Brain microvascular endothelial cell (primary cell): ENCODE measurements at places on chromosomes 11 and 22.

DNA sequence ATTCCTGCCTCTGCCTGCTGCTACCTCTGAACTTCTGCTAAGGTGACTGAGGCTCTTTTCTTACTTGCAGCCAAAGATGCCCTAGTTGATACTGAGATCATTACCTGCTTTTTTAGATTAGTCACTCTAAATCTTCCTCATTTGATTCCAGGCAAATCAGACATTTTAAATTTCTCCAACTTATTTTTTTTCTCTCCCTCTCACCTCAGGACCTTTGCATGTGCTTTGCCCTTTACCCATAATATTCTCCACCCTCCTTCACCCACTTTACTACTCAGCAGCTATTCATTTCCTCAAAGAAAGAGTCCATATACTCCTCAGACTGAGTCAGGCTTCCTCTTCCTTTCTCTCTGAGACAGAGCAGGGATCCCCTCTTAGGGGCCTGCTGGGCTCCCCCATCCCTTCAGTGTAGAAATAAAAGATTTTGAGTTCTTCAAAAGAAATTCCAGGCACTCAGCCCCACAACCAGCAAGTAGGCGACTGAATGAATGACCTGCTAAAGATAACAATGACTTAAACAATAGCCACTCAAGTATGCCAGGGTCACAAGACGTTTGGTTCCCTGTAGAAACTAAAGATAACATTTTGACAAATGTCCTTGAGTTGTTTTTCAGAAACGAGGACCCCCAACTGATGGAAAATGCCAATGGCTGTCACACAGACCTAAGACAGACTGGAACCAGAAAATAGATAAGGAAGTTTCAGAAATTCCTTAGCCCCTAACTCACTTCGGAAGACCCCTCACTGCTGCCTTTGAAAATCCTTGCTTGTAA, 104.2 kb downstream of the MTNR1B start:
- DNase-seq, result no peak

DNA sequence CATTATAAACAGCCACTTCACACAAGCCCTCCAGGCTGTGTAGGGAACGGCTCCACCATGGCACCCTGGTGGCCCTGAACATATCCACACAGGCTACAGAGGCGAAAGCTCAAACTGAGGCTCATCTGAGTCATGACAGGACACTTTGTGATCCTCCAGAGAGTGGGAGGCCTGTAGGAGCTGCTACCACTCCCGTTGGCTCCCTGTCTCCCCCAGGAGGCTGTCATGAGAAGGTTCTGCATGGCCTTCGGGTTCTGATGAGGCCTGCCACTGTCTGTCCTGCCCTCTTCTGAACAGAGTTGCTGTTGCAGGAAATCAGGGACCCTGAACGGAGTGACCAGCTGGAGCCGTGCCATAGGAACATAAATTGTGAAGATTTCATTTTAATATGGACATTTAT, 23.8 kb upstream of the ALDH3B2 start:
- peak; percentile 3 for DNase-seq

- DNase-seq, result no peak
Observed at GRCh38 chr11:15943418-15944197, 412.7 kb downstream of the SOX6 start.

DNA sequence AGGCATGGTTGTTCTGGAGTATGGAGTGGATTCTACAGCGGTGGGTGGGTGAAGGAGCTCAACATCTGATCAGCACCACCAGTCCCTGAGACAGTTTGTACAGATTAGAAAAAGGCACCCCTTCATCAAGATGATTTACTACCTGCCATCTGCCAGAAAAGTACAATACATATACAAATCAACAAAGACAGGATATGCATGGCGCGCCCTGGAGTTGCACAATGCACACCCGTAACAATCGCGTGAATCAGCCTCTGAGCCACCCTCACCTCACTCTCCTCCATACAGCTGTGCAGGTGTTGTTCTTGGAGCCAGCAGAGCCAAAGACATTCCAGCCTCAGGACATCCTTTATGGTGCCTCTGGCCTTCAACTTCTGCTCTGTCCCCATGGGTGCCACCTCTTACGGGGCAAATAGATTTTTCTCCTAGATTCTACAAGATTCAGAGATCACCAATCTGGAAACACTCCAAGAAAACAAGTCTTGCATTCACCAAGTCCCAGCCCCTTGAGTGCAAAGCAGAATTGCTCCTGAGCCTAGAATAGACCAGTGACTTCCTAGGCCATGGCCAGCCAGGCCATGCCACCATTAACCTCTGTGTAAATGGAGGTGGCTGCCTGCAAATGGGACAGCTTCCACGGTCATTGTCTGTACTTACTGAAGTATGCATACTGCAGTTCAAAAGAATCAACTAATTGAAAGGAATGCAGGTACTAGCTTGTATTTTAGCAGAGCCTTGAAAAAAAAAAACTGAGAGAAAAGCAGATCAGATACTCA, 490.9 kb downstream of the SOX6 start:
- no peak for DNase-seq

GRCh38 chr11:31740131-31740530, 71.0 kb downstream of the PAX6 start:
- no peak for DNase-seq

- DNase-seq, result peak; percentile 13
Observed at GRCh38 chr22:35660291-35661127, 12.3 kb downstream of the APOL6 start.

DNA sequence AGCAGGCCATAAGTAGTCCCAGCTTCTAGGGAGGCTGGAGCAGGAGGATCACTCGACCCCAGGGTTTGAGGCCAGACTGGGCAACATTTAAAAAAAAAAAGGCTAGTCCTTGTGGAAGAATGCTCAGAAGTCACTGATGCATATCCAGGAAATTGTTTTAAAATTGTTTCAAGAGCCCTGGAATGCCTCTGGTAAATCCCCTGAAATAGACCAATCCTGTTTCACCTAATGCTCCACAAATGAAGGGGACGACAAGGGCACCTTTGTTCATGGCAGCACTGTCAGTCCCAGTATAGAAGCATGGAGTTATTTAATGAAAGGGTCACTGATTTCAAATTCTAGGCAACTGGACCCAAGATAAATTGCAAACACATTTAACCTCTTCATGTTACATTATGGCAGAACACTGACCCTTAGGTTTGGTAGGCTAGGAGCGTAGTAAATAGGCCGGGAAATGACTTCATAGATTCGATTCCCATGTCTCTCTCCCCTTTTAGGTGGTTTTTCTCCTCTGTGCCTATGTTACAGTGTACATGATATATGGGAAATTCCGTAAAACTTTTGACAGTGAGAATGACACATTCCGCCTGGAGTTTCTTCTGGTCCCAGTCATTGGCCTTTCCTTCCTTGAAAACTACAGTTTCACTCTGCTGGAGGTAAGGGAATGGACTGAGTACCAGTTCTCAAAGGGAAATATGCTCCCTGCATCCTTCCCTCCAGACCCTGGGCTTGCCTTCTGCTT, 11.4 kb downstream of the KDELR3 start:
- DNase-seq, result no peak

- no peak for DNase-seq
Observed at GRCh38 chr11:23797624-23798419, 699.0 kb upstream of the LUZP2 start.

DNA sequence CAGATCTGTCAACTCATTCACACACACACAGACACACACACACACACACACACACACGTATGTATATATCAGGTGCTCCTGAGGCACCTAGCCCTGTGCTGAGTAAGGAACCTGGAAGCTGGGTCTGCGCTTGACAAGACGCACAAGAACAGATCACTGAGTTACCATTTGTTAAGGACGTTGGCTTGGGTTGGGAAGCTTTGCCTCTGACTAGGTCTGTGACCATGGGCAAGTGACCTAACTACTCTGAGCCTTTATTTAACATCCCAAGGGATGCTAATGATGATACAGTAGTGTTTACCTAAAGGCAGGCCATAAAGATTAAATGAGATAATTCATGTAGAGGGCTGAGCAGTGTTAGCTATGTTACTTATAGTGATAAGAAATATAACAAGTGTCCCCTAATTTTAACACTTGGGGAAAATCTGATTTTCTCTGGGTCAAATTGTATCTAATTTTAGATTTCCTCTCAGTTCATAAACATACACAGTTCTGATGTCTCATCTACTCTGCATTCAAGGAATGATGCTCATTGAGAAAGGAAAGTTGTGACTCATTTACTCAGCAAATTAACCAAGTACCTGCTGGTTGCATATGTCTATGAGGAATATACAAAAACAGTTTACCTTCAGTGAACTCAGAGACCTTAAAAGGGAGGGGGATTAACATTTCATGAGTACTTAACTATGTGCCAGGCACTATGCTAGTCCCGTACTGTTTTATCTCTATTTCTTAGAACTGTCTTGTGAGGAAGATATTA, 13.6 kb downstream of the RNF185 start:
- DNase-seq, result peak; percentile 69

DNA sequence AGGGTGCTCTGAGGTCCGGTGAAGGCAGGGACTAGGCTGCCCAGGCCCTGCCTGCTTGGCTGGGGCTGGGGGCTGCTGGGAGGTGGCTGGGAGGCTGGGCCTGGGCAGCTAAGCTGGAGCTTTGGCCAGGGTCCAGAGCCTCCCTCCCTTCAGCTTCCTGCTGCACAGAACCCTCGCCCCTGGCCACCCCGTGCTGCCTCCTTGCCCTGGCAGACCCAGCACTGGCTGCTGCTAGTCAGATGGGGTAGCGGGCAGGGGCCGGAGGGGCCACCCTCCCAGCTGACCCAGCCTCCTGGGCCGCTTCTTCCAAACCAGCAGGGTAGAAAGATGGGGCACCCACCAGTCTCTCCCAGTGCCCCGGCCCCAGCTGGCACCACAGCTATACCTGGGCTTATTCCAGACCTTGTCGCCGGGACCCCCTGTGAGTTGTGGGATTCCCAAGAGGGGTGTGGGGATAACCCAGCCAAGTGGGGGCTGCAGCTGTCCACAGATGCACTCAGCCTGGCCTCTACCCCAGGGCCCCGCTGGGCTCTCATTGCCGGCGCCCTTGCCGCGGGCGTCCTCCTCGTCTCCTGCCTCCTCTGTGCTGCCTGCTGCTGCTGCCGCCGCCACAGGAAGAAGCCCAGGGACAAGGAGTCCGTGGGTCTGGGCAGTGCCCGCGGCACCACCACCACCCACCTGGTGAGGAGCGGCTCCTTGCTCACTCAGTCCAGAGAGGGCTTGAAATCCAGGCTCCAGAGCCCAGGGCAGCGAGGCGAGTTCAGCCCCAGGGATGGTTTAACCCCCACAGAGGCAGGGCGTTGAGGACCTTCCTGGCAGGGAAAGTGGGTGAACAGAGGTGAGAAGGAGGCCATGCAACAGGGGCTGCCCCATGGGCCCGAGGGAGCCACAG, at the start of gene SYT8:
TSS of gene SYT8 (plus strand) at position 212 of the 892 bp plus-strand sequence. CDS start at position 328, 116 bp downstream.
- no peak for DNase-seq

DNA sequence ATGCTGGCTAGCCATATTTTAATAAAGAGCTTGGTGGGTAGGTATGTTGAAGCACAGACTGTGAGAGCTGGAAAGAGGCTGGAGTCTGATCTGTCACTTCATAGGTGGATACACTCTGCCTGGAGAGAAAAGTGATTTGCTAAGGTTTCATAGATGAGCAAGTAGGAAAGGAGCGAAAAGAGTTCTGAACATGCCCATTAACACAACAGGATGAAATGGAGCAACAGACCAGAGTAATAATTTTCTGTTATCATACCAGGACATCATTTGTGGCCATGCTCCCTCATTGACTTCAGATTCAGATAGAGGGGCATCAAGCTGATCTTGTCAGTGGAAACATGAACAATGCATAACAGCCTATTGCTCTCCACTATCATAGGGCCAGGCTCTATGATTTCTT, 452.9 kb downstream of the JRKL start:
- DNase-seq, result no peak

- DNase-seq, result no peak
Observed at GRCh38 chr11:36822829-36823228, 224.8 kb upstream of the RAG2 start.

GRCh38 chr11:113245216-113245615, 69.2 kb upstream of the TTC12 start:
- DNase-seq, result no peak

- DNase-seq, result peak; percentile 43
Observed at GRCh38 chr11:16669799-16670415, 68.5 kb upstream of the C11orf58 start.

DNA sequence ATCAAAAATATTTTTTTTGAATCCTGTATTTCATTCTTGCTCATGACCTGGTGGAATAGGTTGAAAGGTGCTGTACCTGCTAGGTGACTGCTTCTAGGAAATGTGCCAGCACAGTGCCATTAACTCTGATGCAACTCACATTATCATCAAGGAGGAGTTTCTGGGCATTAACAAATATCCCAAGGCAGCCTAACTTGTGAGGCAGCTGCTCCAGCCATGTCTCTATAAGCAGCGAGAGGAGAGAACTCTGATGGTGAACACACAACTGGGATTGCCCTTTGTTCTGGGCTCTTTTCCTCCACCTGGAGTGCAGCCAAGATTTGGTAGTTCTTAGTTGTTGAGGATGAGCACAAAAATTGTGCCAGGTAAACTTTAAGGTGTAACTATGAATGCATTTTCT, 25.6 kb downstream of the HEPHL1 start:
- no peak for DNase-seq
